ENCODE measurements at places on chromosomes 7 and 10.

DNA sequence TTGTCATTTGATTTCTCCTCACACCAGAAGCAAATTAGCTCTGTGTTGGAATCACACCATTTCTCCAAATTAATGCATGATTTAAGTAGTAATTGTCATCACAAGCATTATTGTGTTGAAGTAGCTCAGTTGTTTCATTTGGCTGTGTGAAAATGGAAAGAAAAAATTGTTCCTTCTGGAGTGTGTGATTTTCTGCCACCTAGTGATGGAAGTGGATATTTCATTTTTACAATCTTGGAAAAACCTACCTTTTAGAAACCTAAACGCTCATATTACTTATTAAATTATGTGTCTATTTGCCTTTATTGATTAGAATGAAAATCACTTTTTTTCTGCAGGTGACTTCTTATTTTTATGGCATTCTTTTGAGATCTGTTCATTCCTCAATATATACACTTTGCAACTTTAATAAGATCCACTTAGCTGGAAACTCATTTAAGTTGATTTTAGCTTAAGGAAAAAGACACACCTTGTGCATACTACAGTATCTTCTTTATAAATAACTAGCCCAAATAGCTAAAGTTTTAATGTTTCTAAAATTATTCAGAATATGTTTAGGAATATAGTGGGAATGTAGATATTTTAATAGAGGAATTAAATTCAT, 50.0 kb downstream of the SRI start:
- peak; percentile 4 for DNase-seq

DNA sequence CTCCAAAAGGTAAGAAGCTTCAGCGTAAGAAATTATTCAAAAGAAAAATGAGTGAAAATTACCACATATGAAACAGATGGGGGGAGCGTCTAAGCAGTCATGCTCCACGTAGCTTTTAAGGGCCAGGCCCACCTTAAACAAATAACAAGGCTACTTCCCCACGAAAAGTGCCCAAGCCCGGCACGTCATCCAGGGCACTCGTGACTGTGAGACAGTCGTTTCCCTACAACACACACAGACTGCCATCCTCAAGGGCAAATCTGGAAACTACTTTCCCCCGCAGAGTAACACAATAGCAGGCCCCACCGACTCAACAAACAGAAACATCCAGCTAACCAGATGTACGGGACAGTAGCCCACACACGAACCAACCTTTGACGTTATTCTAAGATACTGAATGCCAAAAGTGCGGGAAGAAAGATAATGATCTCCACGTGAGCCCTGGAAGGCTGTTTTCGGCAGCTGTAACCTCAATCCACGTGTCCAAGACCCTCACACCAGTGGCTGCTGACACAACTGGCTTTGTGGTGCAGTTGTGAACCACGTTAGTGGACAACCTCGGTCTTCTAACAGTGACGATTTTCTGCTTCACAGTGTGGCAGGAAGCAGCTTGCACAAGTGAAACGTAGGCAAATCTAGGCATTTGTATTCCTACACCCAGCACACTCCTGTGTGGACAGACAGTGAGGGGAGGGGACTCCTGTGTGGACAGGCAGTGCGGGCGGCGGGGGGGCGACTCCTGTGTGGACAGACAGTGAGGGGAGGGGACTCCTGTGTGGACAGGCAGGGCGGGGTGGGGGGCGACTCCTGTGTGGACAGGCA, 251.7 kb downstream of the ZMYND11 start:
- no peak for DNase-seq

GRCh38 chr10:48279081-48279751, 4.7 kb upstream of the FRMPD2 start:
- no peak for DNase-seq

- DNase-seq, result peak; percentile 76
Observed at GRCh38 chr7:28356619-28357018, 55.7 kb upstream of the CREB5 start.

DNA sequence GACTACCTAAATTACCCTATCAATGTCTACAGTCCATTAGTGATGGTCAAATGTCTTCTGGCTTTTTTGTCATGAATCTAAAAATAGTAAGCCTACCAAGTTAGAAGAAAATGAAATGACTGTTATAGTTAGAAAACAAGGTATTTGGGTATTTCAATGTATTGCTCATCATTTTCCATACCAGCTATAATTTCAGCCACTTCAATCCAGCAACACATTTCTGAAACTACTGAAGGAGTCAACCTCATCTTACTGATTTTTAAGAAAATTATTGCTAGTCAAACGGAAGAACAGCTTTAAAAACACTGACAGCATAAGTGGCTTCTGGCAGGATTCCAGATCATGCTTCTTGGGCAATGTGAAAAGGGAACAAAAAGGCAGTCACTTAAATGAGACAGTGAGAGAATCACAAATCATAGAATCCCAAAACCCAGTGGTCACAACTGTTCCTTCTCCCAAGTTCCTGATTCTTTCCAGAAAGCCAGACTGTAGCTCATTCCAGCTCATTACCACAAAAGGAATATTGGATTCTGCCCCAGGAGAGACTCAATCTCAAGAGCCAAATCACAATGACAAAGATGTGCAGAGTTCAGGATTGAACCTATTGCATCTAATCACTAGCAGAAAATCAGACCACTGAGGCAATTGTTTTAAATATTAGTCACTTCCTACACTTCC, 61.2 kb upstream of the LRRN3 start:
- no peak for DNase-seq

DNA sequence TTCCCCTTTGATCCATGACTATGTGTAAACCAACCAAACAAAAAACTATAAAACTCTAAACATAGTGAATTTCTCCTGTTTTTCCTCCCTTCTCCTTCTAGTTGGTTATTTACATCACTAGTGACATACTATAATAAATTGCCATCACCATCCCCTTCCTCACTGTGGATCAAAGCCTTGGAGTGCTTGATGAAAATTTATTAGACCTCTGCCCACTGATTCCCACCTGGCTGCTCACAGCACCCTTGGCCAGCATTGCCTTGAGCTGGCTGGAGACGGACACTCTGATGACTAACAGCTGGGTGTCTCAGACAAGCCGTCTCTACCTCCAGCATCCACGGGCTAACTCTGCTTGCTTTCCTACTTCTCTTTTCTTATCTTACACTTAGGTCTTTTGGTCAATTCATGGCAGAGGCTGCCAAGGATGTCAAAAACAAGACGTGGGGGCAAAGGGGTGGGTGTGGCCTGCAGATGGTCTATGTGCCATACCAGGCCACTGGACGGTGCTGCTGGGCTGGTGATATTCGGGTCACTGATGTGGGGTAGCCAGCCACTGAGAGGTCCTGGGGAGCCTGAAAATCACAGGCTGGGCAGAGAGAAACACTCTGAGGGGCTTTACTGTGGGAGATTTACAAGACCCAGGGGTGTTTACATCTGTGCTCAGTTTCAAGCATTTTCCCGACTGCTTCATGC, 207.8 kb downstream of the TAX1BP1 start:
- no peak for DNase-seq

DNA sequence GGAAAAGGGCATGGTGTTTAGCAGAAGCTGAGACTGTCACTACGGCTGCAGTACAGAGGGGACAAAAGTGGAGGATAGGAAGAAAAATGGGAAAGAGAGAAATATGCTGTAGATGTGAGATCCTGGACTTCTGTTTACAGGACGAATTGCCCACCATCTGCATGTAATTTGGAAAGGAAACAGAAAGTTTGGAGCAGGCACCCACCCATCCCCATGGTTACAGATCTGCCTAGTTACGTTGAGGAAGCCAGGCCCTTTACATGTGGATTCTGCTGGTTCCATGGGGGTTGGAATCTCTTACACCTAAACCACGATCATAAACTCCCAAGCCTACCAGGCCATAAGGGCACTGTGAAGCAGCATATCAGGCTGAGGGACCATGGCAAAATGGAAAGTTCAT, 84.3 kb downstream of the WDFY4 start:
- DNase-seq, result no peak

GRCh38 chr7:73668886-73669230, 1.2 kb downstream of the VPS37D start:
- no peak for DNase-seq

DNA sequence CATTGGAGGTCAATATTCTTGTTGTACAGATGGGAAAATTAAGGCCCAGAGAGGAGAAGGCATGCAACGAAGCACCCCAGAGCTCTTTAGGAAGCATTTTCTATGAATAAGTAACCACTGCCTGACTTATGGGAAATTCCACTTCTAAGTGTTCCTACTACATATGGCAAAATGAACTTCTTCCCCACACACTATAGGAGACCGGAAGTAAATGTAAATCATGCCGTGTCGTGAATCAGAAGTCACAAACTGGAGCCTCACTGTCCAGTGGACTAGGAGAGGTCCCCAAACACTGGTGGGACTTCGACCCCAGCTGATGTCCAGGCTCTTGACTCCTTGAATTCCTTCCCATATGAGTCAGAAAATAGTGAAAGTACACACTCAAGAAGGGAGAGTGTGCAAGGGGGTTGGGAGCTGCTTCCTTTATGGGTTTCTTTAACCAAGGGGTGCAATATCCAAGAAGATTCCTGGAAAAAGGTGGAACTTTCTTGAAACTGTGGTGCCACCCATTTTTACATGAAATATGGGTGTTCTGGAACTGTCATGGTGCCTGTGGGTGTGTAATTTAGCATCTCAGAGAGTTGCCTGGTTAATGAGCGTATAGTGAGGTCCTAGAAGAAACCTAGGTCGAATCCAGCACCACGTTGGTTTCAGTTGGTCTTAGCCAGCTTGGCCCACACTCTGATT, 6.7 kb downstream of the RASSF4 start:
- no peak for DNase-seq

GRCh38 chr7:152382244-152382643, 53.6 kb downstream of the KMT2C start:
- no peak for DNase-seq

DNA sequence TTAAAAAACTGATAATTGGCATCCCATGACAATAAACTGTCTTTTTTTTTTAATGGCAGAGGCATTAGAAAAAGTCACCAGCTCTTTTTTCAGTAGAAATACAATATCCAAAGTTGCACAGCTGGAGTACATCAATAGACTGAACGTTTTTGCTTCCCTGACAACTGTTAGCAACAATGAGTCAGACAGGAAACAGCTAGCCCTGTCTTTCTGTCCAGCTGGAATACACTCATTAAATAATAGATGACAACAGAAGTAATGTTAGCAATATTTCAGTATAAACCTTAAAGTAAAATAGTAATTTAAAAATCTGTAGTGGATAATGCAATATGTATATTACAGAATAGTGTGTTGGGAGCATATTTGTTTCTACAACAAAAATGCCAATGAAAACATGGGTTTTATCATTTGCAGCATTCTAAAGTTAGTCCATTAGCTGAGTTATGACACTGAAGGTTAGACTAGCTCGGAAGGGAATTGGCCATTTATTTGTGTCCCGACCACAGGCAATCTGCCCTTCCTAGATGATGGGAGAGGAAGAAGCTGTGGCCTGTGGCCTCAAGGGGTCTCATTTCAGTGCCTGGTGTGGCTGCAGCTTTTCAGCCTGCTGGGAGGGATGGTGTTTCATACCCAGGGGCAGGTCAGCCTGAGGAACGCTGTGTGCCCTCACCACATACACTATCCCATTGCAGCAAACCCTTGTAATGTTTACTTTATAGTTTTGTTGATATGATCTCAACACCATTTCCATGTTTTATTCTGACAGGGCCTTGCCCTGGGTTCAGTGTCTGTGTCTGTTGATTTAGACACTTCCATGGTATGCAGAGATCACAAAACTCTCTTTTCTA, 173.3 kb downstream of the SLC16A9 start:
- DNase-seq, result peak; percentile 0

DNA sequence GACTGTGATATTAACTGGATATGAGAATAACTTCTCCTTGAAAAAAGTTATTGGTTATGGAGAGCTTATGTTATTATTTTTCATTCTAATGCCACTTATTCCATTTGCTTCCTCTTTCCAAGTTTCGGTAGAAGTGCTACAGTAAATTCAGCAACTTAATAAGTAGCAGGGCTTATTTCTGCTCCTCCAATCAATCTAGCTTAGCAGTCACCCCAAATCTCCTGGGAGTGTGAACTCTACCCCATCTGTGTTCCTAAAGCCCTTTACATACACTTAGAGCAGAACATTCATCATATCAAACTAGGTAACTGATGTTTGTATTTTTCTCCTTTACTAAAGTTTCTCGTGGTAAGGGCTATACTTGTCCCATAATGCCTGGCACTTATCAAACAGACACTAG, 8.7 kb downstream of the ARL3 start:
- DNase-seq, result no peak

DNA sequence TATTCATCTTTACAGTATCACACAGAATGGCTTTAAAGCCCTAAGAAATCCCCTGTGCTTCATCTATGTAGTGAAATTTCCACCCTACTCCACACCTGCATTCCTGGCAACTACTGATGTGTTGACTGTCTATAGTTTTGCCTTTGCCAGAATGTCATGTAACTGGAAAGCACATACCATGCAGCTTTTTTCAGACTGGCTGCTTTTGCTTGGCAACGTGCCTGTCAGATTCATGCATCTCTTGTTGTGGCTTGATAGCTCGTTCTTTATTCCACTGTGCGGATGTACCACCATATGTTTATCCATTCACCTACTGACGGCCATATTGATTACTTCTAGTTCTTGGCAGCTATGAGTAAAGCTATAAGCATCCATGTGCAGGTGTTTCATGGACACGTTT, 30.6 kb downstream of the RBM17 start:
- DNase-seq, result no peak

- no peak for DNase-seq
Observed at GRCh38 chr7:5116359-5116758, 70.7 kb downstream of the RBAK start.

DNA sequence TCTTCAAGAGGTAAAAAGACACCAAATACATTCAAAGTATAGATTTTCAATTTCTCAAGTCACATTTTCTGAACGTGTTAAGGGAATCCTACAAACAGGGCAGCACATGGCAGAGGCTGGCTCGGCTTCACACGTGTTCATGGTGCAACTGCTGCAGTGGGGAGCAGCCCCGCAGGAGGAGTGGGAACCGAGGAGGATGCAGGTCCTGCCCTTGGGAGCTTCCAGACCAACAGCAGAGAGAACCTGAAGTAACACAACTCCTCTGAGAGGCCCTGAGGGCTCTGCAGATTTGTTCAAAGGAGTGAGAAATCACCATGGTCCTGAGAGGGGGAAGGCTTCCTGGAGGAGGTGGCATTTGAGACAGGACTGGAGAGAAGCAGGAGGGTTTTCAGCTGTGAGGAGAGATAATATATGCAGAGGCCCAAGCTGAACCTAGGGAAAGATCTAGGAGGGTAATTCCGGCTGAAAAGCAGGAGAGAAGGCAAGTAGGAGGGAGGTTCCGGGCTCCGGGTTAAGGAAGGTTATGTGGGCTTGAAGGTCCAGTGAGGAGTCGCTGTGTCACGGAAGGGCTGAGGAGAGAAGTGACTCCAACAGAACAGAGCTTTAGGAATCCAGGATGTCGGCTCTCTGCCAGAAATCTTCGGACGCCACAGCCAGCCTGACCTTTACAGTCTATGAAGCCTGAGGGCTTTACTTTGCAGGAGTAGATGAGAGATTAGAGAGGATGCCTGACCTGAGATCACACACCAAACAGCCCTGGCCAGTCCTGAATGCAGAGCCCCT, 77.5 kb downstream of the GPR26 start:
- no peak for DNase-seq

GRCh38 chr7:117132321-117133120, 179.2 kb downstream of the ST7 start:
- DNase-seq, result no peak

- no peak for DNase-seq
Observed at GRCh38 chr7:34038816-34039470, 133.6 kb downstream of the BMPER start.

Data from SHP77 (cell line).